Activated CD4-positive, alpha-beta T cell treated with anti-CD3 and anti-CD28 coated beads, Interleukin-2, amount 10 ng/mL, durations not matched to agents 7 days and 5 days (primary cell): ENCODE measurements at places on chromosomes 12 and 14. TPM values are rescaled to one million over a fixed set of nuclear protein-coding genes. Genes with fewer than 3 reads are reported as not detected.
A peak's percentile ranks its signal among the peaks of the same experiment; 100 is the strongest.

The DNAI7 gene
- not detected for total RNA-seq

DNA sequence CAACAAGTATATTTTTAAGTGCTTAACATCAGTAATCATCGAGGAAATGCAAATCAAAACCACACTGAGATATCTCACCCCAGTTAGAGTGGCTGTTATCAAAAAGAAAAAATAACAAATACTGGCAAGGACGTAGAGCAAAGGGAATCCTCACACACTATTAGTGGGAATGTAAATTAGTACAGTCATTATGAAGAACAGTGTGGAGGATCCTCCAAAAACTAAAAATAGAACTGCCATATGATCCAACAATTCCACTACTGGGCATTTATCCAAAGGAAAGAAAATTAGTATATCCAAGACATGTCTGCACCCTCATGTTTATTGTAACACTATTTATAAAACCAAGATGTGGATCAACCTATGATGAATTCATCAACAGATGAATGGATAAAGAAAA lies 149.0 kb upstream of the PWP1 start:
- no peak for DNase-seq

DNA sequence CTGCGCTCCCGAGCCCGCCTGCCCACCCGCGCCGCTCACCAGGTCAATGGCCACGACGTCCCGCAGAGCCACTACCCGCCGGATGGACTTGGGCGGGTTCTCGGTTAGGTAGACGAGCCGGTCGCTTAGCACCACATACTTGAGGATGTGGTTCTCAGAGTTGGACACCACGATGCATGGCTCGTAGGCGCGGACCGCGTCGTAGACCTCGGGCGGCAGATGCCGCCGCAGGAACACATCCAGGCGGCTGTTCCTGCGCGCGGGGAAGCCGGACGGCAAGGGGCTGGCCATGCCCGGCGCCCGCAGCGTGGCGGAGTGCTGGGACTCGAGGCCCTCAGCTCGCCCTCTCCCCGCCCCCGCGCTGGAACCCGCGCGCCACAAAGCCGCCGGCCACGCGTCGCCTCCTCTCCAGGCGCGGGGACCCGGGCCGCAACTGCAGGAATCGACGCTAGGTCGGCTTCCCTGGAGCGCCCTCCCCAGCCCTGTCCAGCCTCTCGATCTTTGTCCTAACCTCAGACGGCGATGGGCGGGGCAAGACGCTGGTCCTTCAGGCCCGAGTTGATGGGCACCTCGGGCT lies at the start of gene C12orf56:
TSS of gene C12orf56 (minus strand) at position 484 of the 577 bp plus-strand sequence. CDS start at position 291, 193 bp downstream.
- DNase-seq, result peak; percentile 19

- no peak for DNase-seq
Observed at GRCh38 chr14:34129927-34130552, 179.2 kb upstream of the EGLN3 start.
